ENCODE measurements at places on chromosomes 6 and 20.

- peak; percentile 31 for DNase-seq
Observed at GRCh38 chr20:5714261-5715041, 35.8 kb upstream of the SHLD1 start.

DNA sequence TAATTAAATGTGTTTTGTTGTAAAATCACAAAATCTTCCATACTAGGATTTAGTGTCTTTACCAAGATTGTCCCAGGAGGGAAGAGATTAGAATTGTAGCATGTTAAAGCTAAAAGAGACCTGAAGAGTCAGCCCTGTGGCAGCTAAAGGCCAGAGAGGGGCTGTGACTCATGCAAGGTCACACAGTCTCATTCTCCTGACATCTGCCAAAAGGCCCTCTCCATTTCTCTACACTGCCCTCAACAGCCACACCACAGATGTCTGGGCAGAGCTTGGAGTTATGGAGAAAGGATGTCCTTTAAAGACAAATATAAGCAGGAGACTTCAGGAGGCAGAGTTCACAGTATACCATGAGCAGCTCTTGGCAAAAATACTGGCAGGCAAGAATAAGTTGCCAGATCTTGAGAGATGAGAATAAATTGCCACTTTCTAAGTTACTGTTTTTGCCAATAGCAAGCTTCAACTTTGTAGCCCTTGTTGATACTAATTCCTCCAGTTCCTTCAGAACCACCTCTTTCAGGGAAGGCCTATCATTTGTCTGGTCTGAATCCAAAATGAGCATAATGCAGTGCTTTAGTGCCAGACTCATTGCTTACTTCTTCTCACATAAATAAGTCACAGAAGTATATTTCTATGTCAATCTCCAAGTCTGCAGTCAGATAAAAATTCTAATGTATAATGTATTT, 41.7 kb downstream of the AKIRIN2 start:
- DNase-seq: no peak

- no peak for DNase-seq
Observed at GRCh38 chr20:11195899-11196558, 522.2 kb upstream of the JAG1 start.

GRCh38 chr20:8094850-8095249, 37.2 kb upstream of the PLCB1 start:
- DNase-seq: no peak

DNA sequence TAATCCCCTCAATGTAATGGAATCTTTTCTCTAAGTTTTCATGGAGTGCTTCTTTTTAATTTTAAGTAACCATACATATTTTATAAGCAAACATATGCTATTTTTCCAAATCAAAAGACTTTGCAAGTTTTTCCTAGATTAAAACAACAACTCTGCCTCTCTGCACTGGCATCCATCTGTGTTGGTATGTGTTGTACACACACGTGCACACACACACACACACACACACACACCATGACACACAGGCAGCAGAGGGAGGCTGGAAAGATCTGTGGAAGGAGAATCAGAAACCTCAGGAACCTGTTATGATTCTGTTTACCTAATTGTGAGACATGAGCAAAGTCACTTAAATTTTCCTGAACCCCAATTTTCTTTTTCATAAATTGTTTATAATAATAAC, 295.0 kb upstream of the PRDM1 start:
- no peak for DNase-seq

- DNase-seq: no peak
Observed at GRCh38 chr6:101114703-101115102, 233.6 kb upstream of the ASCC3 start.

DNA sequence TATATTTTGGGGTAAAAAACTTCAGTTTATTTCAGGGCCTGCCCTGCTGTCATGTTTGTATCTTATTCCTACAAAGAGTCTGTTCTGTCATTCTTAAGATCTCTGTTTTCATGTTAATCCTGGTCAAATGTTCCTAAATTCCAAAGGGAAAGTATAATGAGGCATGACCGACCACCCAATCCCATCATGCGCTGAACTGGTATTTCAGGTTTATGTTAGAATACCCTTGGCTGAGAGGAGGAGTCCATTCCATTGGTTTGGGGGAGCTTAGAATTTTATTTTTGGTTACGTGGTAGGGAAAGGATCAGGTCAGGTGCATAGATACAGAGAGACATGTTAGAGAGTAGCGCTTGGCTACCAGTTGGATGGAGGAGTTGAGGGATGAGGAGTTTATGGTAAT, 25.7 kb downstream of the CFAP61 start:
- DNase-seq: no peak

- no peak for DNase-seq
Observed at GRCh38 chr6:158706369-158706982, 56.6 kb downstream of the SYTL3 start.

- no peak for DNase-seq
Observed at GRCh38 chr6:90586546-90586835, 381 bp downstream of the MAP3K7 start.

DNA sequence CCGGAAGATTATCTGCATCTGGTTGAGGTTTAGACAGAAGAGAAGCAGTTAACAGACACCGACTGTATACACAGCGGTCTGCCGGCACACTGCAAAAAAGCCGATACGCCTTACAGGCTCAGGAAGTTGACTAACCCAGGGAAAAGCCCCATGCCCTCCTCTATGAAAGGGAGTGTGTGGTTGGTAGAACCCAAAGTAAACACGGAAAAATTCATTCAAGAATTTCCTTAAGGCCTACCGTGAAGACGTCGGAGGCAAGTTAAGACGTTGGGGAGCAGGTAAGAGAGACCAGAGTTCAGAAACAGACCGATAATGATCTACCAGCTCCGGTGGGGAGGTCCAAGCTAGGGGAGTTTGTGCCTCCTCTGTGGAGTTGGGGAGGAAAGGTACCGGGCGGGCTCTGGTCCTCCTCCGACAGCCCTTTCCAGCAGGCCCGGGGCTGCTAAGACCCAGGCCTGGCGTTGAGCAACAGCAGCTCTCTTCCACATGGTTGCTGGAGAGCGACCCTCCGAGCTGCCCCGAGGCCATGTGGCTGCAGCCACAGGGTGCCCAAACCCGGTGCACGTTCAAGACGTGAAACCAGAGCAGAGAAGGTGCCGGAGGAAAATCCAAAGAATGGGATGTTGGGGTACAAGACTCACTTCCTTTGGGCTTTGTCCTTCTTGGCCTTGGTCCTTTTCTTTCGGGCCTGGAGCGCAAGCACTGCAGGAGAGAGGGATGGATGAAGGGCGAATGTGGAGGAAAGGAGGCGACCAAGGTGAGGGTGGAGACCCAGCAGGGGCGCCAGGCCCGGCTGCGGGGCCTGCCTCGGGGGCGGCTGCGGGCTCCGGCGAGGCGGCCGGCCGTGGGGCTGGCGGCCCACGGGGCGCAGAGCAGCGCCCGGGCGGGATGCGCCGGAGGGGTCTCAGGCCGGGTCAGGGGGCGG, 809 bp downstream of the SRPK1 start:
- peak; percentile 31 for DNase-seq

DNA sequence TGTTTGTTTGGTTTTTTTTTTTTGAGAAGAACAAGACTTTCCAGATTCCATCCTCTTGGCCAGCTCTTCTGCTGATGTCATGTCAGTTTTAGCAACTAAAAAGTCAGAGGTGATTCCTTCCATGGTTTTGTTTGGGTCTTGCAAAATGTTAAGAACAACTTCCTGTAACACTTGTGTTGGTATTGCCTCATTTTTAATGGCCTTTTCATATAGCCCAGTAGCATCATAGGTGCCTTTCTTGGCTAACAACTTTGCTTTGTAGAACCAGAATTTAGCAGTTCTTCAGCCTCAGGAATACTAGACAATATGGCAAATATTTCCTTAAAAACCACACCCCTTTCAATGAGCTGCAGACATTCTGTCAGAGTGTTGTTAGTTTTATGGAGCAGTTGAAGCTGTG, 99.5 kb upstream of the SIRPG start:
- no peak for DNase-seq

DNA sequence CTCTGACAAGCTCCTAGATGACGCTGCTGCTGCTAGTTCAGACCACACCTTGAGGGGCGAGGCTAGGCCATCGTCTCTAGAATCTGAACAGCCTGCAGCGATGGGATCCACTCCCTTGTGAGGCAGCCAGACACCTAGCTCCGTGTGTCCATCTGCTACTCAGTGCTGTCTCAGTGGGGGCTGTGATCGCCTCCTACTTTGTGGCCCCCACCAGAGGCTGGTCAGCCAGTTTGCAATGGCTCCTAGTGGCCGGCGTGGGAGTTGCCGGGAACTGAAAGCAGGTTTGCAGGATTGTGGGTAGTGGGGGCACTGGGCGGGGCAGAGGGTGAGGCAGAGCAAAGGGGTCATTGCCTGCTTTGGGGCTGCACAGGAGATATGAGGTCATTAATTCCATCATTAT, 2.8 kb downstream of the CCN5 start:
- DNase-seq: no peak

DNA sequence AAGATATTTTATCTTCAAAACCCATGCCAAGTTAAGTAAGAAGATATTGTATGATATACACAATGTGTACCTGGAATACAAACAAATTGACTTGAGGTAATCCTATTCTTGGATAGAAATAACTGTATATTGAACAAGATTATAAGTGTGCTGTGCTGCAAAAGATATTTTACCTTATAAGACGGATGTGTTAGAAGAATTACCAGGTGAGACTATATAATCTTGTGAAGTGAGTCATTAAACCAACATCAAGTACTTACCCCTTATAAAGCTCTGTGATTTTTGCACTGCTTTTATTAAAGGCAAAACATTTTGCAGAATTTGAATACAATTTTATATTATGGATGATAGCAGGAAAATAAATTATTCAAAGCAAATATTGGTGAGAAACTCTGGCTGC, 570.0 kb downstream of the MMUT start:
- DNase-seq: no peak

DNA sequence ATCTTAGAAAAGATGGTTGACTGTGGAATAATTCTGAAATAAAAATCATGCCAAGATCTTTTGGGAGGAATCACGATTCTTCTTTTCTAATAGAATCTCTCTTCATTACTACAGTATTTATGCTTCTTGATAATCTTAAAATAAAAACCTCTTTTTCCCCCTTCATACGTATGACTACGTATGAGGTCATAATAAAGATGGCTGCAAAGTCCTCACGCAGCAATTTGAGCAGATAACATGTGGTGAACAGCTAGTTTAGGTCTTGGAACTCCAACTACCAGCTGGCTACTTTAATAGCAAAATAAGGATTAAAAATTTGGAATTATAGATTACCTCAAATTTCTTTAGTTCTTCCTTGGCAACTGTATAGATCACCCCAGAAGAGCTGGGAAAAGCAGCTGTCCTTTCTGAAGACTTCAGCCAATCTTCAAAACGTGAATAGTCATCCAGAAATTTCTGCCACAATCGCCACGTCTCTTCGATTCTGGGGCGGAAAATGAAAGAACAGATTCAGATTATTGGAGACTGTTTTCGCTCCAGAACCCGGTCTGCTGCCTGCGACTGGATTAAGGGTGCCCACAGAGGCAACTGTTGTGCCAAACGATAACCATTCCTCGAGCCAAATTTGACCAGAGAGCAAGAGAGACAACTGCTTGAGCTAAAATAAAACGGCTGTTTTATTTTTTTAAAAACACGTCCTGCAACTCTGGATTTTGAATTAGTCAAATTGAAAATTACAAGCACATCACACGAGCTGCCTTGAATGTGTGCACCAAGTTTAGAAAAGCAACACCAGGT, 347.3 kb downstream of the ESR1 start:
- no peak for DNase-seq

GRCh38 chr20:18496740-18497592, at the start of gene RBBP9:
Gene RBBP9, minus strand, starts transcription at chr20:18497225. Its CDS starts 58 bp downstream, at chr20:18497167.
- DNase-seq: peak; percentile 24

GRCh38 chr6:11318835-11319813, 86.7 kb upstream of the NEDD9 start:
- no peak for DNase-seq

GRCh38 chr20:33969563-33969962, 24.1 kb upstream of the RALY start:
- no peak for DNase-seq

DNA sequence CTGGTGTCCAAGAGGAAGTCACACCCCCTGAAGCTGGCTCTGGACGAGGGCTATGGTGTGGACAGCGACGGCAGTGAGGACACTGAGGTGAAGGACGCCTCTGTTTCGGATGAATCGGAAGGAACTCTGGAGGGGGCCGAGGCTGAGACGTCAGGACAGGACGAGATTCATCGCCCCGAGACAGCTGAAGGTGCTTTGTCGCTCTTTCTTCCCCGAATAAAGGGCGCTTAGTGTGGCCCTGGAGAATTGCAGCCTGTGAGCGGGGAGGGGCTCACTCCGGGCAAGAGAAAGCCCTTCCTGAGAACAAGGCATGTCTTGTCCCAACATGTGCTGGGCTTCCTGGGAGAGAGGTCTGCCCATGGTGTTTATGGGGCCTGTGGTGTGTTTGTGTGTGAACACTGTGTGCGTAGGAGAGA, 41.4 kb downstream of the MYT1 start:
- DNase-seq: no peak

DNA sequence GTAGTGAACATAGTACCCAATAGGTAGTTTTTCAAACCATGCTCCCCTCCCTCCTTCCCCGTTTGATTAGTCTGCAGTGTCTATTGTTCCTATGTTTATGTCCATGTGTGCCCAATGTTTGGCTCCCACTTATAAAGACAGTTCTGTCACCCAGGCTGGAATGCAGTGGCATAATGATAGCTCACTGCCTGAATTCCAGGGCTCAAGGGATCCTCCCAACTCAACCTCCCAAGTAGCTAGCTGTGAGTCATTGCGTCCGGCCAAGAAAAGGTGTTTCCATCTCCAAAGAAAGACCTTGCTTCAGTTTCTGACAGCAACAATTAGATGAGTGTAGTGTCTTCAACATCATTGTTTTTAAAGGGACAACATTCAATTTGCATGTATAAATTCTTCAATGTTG, 131.1 kb upstream of the CEP162 start:
- DNase-seq: no peak

GRCh38 chr20:35559042-35559693, 17.3 kb downstream of the ERGIC3 start:
- DNase-seq: no peak

DNA sequence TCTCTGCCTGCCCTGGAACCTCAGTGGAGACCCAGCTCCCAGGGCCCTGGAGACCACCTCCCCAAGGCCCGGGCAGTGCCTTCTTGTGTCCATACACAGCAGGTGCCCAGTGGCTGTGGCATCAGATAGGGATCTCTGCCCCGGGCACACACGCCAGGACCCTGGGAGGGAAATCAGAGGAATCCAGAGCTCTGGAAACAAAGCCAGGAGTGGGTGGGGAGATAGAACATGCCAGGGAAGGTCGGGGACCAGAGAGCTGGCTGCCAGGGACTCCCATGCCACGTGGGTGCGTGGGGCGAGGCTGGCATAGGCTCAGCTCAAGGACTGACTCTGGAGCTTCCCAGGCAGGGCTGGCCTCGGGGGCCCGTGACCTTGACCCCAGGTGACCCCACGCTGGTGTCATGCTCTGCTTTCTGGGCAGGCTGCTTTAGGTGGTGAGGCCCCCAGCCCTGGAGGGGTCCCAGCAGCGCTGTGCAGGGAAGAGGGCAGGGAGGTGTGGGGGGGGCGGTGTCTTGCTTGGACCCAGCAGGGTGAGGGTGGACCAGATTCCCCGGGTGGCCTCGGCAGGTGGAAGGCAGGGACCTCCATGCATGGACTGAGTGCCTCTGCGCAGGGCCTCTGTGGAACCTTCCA, 17.6 kb upstream of the GATA5 start:
- no peak for DNase-seq

Data from stimulated activated CD8-positive, alpha-beta memory T cell treated with anti-CD3 and anti-CD28 coated beads, Interleukin-7, amount 100 ng/mL, for 1 hour (primary cell).